Stimulated activated CD4-positive, alpha-beta T cell treated with anti-CD3 and anti-CD28 coated beads, Interleukin-4, amount 100 ng/mL, for 1 hour (primary cell): ENCODE measurements at places on chromosomes 1 and 21.

- DNase-seq: no peak
These were observed 8.0 kb upstream of the LCE5A start for GRCh38 chr1:152502496-152503180.

DNA sequence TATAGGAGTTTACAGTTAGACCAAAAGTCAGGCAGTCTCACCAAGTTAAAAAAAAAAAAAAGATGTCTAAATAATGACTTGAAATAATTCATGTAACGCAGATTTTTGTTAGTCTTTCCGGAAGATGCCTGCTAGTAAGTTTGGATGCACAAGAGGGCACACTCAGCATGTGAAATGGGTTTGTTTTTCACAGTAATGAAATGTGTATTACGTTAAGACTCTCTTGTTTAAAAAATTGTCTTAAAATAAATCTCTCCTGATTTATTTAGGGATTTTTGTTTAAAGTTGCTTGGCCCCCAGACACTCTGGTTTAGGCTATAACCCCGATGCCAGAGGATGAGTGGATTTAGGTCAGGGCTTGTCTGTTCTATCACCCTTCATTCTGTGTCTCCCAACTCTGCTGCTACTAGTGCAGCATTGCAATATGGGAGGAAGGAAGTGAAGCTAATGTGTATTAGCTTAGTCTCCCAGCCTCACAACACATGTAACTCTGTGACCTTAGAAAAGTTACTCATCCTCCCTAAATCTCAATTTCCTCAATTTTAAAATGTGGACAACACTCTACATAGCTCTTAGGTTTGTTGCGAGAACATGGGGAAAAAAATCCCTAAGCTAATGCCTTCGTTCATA, 25.7 kb downstream of the CTH start:
- DNase-seq: no peak

GRCh38 chr21:45872471-45872870, 109.1 kb upstream of the COL6A1 start:
- DNase-seq: no peak

- no peak for DNase-seq
These were observed 28.6 kb downstream of the ATP8B2 start for GRCh38 chr1:154353966-154354365.

- no peak for DNase-seq
These were observed 43.0 kb downstream of the TMEM53 start for GRCh38 chr1:44631333-44631646.

DNA sequence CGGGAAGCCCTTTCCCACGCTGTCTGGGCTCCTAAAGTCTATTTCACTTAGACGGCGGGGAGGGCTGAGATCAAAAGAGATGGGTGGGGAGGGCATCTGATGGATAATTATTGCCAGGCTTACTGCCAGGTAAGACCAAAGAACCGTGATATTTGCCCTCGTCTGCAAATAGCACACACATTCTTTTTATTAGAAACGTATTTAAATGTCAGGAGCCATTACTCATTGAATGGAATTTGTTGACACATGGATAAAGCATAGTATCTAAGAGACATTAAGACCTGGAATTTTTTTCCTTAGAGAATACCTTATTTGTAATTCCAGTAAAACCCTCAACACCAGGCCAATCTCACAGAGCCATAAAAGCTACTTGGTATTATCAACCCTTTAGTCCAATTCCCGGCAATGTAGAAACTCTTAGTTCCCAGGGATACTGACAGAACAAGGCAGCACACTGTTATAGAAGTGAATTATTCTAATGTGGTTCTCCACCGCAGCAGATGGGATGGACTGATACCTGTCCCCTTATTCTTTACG, 10.6 kb downstream of the URB1 start:
- DNase-seq: no peak

GRCh38 chr1:19307794-19308508, 4.0 kb downstream of the AKR7A2 start:
- DNase-seq: no peak

DNA sequence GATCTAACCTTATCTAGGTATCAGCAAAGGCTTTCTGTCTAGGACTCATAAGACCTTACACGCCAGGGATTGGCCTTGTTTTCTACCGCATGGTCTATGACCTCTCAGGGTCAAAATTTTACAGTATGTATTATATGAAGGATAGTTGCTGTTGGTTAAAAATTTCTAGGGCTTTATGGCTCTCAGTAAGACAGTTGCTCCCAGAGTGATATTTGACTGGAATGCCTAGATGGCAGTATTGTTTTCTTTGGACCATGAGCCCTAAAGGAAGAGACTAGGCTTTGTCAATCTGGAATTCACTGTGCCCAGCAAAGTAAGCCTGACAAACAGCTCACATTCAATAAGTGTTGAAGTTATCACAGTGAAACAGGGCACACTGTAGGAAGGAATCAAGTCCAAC, 37.6 kb downstream of the C1orf87 start:
- DNase-seq: no peak

DNA sequence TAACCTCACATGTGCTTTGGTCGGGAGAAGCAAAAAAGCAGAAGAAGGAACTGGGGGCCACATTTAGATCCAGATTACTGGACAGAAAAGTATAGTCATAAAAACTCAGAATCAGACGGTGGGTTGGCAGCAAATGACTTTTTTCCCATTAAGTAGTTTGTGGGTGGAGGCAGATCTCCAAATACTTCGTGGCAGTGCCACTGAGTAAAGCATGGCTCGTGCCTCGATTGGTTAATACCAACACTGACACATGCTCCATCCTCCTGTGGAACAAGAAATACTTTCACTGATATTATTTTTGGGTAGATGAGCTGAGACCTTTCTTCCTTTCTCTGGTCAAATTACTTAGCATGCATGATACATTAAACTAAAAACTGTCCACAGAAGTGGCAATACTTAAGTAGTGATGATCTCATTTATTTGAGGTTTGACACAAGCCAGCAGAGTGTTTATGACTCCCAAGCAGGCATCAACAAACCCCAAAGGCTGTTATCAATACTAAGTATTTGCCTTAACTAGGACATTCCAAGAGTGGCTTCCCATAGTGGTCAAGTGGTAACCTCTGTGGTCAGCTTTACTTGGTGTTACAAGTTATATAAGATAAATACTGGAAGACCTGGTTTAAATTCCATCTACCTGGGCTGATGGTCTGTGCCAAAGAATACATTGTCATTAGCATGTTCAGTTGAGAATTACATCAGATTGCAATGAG, 500.0 kb upstream of the RUNX1 start:
- DNase-seq: no peak
